Progenitor cell of endocrine pancreas (in vitro differentiated cells): ENCODE measurements at places on chromosomes 6 and 20.

GRCh38 chr20:62370115-62370806, 3.1 kb upstream of the LAMA5 start:
- no peak for DNase-seq

DNA sequence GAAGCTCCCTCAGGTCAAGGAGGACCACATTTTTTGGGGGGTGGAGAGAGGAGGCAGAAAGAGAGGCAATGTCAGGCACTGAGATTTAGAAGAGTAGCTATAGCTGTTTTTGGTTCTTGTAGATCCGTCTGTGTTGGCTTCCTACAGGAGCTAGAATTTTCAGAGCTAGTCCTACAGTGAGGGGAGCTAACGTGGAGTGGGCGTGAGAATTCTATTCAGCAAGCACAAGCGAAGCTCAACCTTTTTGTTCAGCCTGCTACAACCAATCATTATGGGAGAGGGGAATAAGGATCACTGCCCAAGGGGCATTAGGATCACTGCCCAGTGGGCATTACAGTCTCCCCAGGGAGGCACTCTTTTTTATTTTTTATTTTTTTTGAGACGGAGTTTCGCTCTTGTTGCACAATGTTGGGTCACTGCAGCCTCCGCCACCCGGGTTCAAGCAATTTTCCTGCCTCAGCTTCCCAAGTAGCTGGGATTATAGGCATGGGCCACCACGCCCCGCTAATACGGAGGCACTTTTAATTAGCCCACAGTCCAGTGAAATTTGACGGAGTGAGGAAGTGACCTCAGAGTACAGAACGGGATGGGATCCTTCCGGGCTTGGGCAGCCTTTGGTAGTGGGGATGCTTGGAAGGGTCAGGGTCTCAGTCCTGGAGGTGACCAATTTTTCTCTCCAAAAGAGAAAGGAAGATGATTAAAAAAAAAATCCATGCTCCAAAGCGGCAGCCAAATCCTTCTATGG, 1.1 kb upstream of the PANK2 start:
- no peak for DNase-seq

GRCh38 chr6:140957386-140957785, 1175.3 kb upstream of the GJE1 start:
- no peak for DNase-seq

DNA sequence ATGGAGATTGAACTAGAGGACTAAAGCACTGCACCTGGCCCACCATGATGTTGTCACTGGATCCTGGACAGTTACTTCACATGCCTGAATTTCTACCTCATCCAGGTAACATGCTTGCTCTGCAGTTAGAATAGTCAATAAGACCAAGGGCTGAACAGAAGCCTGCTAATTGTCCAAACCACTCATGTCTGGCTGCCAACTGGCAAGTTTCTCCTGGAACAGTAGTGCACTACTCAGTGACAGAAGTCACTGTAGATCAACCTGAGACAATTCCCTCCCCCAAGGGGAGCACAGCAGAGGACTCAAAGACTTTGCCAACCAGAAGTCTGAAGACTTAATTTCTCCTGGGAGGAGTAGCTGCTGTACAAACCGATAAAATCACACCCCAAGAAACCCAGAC, 454.6 kb upstream of the MARCKS start:
- DNase-seq = no peak

GRCh38 chr20:3996399-3996798, 19.0 kb downstream of the RNF24 start:
- no peak for DNase-seq

DNA sequence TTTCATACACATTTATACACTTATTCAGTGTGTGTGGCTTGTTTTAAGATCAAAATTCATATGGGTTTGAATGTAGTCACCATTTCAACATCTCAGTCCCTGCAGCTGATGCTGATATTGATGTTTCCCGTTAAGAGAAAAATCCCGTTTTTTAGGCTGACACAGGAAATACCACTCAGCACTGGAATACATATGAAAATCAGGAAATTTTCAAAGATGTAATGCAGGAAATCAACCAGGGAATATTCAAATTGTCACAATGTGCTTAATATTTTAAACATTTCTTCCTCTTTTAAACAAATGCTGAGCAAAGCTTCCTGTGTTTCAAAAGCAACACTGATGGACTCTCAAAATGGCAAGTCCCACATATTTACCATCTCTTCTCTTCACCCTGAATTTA, 94.5 kb upstream of the MARCKS start:
- DNase-seq = no peak

DNA sequence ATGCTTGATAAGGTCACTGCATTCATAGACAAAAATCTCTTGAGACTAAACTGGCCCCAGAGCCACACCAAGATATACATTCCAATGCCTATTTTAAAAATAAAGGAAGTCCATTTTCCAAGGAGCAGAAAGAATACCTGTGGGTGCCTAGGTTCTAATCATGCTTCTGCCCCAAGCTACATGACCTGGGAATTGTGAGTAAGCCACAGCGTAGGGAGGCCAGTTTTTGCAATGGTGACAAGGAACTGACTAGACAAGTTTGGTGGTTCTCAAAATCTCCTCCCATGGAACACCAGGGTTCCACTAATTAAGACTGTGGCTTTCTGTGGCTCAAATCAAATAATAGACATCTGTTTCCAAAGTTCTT, 83.3 kb downstream of the GMDS start:
- no peak for DNase-seq

DNA sequence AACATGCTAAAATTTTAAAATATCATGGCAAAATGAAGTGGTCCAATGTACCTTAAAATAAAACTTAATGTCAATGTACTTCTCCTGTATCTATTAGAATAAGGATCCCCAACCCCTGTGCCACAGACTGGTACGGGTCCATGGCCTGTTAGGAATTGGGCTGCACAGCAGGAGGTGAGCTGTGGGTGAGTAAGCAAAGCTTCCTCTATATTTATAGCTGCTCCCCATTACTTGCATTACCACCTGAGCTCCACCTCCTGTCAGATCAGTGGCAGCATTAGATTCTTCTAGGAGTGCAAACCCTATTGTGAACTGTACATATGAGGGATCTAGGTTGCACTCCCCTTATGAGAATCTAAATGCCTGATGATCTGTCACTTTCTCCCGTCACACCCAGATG, 86.0 kb downstream of the SLC16A10 start:
- DNase-seq = no peak

DNA sequence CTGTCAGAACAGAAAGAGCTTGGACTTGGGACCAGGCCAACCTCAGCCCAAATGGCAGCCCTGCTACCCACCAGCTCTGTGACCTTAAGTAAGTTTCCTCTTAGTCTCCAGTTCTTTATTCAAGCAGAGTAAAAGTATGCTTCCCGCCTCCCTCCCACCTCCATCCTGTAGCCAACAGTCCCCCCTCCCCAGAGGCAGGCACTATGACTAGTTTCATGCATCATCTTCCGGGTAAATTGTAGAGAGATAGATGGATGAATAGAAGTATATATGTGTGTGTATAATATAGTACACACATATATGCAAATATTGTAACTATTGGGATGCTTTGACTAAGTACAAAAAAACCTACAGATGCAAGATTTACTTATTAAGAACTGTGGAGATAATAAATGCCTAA, 39.5 kb upstream of the B4GALT5 start:
- no peak for DNase-seq

DNA sequence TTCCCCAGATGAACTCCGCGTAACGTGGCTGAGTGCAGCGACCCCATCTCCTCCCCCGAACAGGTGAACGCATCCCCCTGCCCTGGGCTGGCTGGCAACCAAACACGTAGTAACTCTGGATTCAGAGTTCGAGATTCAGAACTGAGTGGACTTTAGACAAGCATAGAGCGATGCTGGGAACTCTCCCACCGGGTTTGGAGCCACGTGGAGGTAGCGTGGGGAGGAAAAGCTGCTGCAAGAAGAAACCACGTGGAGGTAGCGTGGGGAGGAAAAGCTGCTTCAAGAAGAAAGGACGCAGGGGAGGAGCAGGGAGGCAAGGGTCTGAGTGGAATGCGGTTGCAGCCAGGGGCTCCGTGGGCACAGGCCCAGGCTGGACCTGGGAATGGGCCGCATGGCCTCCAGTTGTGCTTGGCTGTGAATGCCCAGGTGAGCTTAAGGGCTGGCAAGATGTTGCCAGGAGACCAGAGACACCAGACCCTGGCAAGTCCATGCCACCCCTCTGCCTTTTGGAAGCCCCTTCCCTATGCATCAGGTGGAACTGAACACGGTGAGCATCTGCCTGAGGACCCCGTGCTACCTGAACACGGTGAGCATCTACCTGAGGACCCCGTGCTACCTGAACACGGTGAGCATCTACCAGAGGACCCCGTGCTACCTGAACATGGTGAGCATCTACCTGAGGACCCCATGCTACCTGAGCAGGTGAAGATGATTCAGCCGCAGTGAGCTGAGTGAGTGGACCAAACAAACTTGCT, 118.0 kb upstream of the FRMD1 start:
- DNase-seq = no peak

DNA sequence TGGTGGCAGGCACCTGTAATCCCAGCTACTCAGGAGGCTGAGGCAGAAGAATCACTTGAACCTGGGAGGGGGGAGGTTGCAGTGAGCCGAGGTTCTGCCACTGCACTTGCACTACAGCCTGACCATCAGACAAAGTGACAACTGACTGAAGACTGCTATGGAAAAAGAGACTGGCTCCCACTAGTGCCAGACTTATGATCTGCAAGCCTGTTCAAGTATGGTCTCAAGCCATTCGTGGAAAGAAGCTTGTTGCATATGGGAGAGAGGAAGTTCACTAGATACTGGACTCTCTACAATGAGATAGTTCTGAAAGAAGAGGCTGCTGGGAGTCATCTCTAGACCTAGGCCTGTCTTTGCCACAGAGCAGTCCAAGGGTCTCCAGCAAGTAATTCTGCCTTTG, 26.7 kb downstream of the MDN1 start:
- DNase-seq = no peak

DNA sequence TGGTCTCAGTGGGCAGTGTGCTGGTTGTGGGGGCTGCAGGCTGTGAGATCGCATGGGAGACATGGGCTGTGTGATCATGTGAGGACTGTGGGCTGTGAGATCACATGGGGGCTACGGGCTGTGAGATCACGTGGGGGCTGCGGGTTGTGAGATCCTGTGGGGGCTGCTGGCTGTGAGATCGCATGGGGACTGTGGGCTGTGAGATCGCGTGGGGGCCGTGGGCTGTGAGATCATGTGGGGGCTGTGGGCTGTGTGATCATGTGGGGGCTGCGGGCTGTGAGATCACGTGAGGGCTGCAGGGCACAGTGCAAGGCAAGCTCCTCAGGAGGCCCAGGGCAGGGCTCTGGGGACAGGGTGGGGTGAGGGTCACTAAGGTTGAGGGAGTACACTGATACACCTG, 140.5 kb upstream of the CST7 start:
- DNase-seq = no peak

DNA sequence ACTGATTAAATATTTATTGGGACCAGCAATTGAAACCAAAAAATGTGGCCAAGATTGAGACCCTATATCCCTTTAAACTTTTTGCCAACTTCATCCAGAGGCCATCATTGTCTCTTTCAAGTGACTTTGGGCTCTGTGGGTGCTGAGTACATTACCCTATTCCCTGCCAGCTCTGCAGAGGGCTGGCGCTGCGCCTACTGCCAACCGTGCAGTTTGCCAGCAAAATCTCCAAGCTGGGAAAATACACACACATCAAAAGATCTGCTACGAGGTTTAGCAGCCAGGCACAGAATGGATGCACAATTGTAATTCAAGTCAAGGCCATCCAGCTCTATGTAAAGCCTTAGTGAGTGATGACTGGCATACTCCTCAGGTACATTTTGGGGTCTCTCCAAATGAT, 125.0 kb downstream of the CBLN4 start:
- no peak for DNase-seq

DNA sequence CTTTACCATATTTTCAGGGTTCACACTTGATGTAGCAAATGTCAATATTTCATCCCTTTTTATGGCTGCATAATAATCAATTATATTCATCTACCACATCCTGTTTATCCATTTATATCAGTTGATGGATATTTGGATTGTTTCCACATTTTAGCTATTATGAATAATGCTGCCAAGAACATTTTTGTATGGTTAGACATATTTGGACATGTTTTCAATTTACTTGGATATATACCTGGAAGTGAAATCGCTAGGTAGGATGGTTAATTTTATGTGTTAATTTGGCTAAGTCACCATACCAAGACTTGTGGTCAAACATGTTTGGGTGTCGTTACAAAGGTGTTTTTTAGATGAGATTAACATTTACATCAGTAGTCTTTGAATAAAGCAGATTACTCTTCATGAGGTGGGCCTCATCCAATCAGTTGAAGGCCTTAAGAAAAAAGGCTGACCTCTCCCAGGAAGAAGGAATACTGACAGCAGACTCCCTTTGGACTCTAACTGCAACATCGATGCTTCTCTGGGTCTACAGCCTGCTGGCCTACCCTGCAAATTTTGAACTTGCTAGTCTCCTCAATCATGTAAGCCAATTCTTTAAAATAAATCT, 196.5 kb downstream of the BACH2 start:
- DNase-seq = no peak

- no peak for DNase-seq
Observed at GRCh38 chr6:6892744-6893583, 214.8 kb upstream of the RREB1 start.

- DNase-seq = no peak
Observed at GRCh38 chr20:7137395-7138151, 370.1 kb downstream of the BMP2 start.

GRCh38 chr6:139518556-139519091, 144.2 kb upstream of the CITED2 start:
- no peak for DNase-seq

GRCh38 chr6:90893400-90893799, 306.5 kb upstream of the MAP3K7 start:
- no peak for DNase-seq

DNA sequence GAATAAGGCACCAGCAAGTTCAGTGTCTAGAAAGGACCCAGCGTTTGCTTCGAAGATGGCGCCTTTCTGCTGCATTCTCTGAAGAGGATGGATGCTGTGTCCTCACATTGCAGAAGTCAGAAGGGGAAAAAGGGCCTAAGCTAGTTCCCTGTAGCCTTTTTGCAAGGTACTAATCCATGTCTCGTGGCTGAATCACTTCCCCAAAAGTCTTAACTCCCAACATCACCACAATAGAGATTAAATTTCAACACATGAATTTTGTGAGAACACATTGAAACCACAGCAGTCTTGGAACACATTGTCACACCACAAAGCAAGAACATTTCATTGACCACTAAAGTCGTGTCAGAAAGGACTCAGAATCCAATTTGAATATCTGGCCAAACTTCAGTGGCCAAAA, 42.1 kb downstream of the KLHL31 start:
- no peak for DNase-seq

GRCh38 chr20:33475381-33476152, 14.3 kb upstream of the CBFA2T2 start:
- DNase-seq = no peak

- no peak for DNase-seq
Observed at GRCh38 chr6:166636934-166637333, 9.9 kb upstream of the RPS6KA2 start.
